ENCODE measurements at places on chromosomes 5 and 9.

- DNase-seq, result no peak
Observed at GRCh38 chr5:5306696-5307095, 115.8 kb upstream of the ICE1 start.

GRCh38 chr9:136757751-136758140, 297 bp downstream of the LCN8 start:
- DNase-seq, result no peak

GRCh38 chr9:11241779-11242178, 629.0 kb upstream of the PTPRD start:
- no peak for DNase-seq

- no peak for DNase-seq
Observed at GRCh38 chr5:72107901-72108201, 576 bp downstream of the MAP1B start.

- DNase-seq, result no peak
Observed at GRCh38 chr5:109692852-109693251, 3.1 kb downstream of the MAN2A1 start.

- DNase-seq, result no peak
Observed at GRCh38 chr9:94787266-94787665, 60.8 kb downstream of the AOPEP start.

DNA sequence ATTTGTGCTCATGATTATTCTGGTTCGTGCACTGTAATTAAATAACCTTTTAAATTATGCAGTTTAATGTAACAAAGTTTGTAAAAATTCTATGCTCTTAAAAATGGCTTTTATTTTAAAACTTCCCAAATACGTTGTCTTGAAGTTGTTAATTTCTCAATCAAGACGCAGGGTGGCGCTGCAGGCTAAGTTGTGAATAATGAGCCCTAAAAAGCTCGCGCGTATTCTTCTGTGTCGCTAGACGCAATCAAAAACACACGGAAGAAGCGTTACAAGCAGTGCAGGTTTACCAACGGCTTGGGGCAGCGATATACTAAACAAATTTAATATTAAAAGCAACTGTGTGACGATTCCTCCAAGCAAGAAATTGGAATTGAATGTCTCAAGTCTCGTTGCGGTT, at the start of gene PCDHB4:
Gene PCDHB4 (plus strand): TSS at position 256 of the 400 bp plus-strand sequence. CDS start 181 bp downstream, outside the sequence.
- no peak for DNase-seq

- DNase-seq, result no peak
Observed at GRCh38 chr9:135070964-135071735, 16.3 kb upstream of the OLFM1 start.

GRCh38 chr9:70563431-70564204, 149.2 kb upstream of the KLF9 start:
- DNase-seq, result no peak

GRCh38 chr5:81397176-81397575, 3.2 kb upstream of the ACOT12 start:
- DNase-seq, result no peak

- DNase-seq, result no peak
Observed at GRCh38 chr5:156189628-156190027, 137.3 kb upstream of the SGCD start.

- DNase-seq, result no peak
Observed at GRCh38 chr5:104375345-104375744, 812.8 kb upstream of the NUDT12 start.

- no peak for DNase-seq
Observed at GRCh38 chr5:52738095-52738506, 49.6 kb upstream of the ITGA1 start.

- no peak for DNase-seq
Observed at GRCh38 chr5:172453986-172454357, 353 bp downstream of the SH3PXD2B start.

DNA sequence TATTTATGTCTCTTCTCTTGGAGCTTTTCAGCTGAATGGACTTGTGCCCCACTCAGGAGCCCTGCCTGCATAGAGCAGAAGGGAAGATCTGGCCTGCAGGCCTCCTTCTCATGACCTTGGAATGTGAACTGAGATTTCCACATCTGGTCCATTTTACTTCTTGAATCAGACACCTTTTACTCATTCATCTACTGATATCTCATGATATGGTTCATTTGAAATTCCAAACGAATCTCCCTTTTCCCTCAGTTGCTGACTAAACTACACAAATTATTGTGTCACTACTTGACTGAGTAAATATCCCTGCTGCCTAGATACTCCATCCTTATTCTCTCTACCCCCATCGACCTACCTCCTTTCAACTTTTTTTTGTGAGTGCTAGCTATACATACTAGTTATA, 138.7 kb downstream of the PLCXD3 start:
- DNase-seq, result no peak

DNA sequence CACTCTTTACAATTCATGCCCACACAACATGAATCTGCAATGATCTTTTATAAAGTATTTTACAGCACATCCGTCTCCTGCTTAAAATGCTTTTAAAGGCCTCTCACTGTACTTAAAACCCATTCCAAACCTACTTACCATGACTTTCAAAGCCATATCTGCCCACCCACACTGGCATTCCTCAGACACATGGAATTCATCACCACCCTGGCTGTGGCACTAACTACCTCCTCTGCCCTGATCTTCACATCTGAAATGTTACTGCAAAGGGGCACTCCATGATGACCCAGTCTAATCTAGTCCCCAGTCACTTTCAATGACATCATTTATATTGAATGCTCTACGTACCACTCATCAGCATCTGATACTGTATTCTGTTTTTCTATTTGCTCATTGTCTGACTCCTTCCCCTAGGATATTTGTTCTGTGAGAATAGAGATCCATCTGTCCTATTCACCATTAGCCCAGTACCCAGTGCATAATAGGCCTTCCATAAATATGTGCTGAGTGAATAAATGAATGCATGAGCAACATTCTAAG, 193.2 kb upstream of the KIF2A start:
- no peak for DNase-seq

DNA sequence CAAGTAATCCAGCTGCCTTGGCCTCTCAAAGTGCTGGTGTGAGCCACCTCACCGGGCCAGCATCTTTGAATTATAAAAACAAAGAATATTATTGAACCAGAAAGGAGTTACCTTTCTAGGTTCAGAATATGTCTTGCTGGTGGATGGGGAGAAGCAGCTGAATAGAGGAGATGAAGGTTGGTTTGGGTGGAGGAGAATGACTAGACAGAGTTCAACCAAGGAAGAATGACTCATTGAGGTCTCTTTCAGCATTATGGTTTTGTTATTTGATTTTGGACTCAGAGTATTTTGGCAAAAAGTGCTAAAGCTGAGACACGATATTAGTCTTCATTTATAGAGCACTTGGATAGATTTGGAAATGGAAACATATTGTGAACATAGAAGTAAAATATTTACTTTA, 75.2 kb upstream of the MPDZ start:
- DNase-seq, result no peak

DNA sequence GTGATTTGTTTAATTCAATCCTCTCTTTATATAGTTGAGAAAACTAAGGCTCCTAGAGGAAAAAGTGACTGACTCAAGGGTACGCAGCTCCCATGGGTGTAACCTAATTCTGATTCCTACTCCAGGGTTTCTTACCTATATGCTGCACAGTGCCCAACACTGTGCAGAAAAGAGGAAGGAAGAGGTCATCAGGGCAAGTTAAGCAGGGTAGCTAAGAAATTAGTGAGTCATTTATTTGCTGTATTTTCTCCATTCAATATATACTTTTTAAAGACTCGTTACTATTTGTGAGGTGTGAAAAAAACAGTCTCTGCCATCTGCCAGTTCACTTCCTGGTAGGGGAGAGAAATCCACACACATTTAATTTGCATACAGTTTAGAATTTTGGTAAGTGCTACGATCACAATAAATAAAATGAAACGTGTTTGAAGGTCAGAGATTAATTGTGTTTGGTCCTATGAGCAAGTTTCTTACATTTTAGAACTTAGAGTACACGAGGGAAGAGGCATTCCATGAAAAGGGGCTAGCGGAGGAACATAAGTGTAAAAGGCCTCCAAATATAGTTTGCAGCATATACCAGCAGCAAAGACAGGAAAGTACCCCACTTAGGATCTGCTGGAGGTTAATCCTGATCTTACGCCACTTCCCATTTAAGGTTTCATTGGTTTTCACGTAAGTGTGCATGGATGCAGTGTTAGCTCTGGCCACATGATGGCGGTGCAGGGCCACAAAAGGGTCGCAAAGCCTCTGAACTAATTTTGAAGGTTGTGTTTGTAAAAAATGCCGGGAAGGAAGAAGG, 59.9 kb upstream of the TLR4 start:
- peak; percentile 74 for DNase-seq

- DNase-seq, result no peak
Observed at GRCh38 chr9:17082343-17083064, 52.3 kb upstream of the CNTLN start.

DNA sequence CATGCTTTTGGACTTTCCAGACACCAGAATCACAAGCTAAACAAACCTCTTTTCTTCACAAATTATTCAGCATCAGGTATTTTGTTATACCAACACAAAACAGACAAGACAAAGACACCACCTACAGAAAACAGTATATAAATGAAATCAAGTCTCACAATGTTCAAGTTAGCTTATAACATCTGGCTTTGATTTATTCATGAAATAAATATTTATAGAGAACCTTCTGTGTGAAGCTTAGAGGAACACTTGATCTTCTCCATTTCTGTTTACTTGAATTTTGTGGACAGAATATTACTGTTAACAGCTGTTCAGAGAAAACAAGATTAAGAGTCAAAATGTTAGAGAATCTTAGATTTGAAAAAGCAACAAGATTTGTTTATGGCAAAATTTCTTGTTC, 137.4 kb upstream of the PRR16 start:
- DNase-seq, result no peak

All from type B pancreatic cell (in vitro differentiated cells).